Activated CD8-positive, alpha-beta memory T cell treated with anti-CD3 and anti-CD28 coated beads, Interleukin-2, amount 10 ng/mL, durations not matched to agents 7 days and 5 days (primary cell): ENCODE measurements at places on chromosomes 12 and 14.
A peak's percentile ranks its signal among the peaks of the same experiment; 100 is the strongest.

GRCh38 chr12:94071258-94071657 lies 77.1 kb upstream of the PLXNC1 start:
- peaks cover 37% of the 10 kb centered on the region for H3K27me3 ChIP-seq
- no peak overlapping the region for H3K4me3 ChIP-seq
- no peak for DNase-seq
- H3K27ac ChIP-seq, result no peak overlapping the region

DNA sequence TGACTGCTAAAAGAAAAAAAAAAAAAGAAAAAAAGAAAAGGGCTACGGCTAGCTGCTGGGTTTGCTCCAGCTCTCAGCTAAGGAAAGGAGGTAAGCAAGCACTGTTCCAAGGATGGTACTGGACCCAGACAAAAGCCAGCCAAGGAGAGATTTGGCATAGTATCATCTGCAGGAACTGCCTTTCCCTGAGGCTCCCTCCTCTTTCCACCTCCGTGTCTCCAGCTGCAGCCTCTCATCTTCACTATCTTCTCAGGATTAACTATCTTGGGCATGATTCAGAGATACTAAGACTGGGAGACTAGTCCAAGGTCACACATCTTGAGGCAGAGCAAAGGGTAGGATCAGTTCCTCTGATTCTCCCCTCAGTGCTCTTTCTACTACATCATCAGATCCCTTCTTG lies 6.0 kb downstream of the KITLG start:
- H3K36me3 ChIP-seq, result no peaks in the 10 kb centered on the region
- no peaks in the 10 kb centered on the region for H3K4me1 ChIP-seq
- no peak overlapping the region for H3K4me3 ChIP-seq
- H3K27ac ChIP-seq, result no peak overlapping the region

- H3K27ac ChIP-seq, result peak overlapping the region; percentile 69
- no peak overlapping the region for H3K4me3 ChIP-seq
- peaks cover 67% of the 10 kb centered on the region for H3K36me3 ChIP-seq
- peaks cover 60% of the 10 kb centered on the region for H3K4me1 ChIP-seq
These were observed 109.0 kb downstream of the CHST11 start for GRCh38 chr12:104565606-104566243.

GRCh38 chr12:111099186-111099585 lies 178.8 kb upstream of the MYL2 start:
- H3K4me3 ChIP-seq, result no peak overlapping the region
- H3K4me1 ChIP-seq, result peaks cover 10% of the 10 kb centered on the region
- H3K27ac ChIP-seq, result no peak overlapping the region
- no peaks in the 10 kb centered on the region for H3K36me3 ChIP-seq
- DNase-seq, result no peak
- H3K27me3 ChIP-seq, result peaks cover 24% of the 10 kb centered on the region

DNA sequence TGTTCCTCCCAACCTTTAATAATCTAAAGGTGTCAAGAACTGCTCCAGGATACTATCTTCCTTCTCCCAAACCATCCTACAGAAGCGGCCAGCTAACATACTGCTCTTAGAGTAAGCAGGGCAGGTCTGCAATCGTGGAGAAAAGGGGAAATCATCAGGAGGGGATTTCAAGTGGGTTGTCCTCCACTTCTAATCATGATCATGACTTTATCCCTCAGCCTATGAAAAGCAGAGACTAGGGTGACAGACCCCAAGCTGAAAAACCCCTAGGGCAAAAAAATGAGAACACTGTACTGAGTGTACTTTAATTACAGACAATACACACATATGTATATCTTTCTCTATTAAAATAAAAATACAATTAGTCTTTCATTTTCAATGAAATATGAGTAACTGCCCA lies 13.9 kb downstream of the DUSP16 start:
- no peak overlapping the region for H3K4me3 ChIP-seq
- H3K36me3 ChIP-seq, result peaks cover 48% of the 10 kb centered on the region
- no peaks in the 10 kb centered on the region for H3K27me3 ChIP-seq

- H3K36me3 ChIP-seq, result no peaks in the 10 kb centered on the region
- no peak overlapping the region for H3K4me3 ChIP-seq
- no peak overlapping the region for H3K27ac ChIP-seq
- H3K27me3 ChIP-seq, result peaks cover 15% of the 10 kb centered on the region
These were observed 96.6 kb downstream of the CFAP54 start for GRCh38 chr12:96585977-96586376.

DNA sequence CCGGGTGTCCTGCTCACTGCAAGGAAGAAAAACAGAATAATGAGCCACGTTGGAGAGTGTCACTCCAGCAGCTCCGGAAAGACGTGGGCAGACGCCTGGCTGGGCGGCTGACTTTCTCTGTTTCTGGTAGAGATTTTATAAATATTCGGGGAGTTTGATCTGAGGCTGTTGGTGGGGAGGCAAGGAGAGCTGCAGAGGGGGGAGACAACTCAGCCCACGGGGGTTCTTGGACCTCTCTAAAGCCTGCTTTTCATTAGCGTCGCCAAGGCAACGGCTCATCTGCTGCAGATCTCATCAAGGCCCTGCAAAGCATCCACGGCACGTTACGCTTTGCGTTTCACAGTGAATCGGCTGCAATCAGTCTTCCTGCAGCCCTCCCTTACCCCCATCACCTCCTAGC lies 207.2 kb downstream of the ZFP36L1 start:
- no peak for DNase-seq
- H3K27me3 ChIP-seq, result no peaks in the 10 kb centered on the region
- no peak overlapping the region for H3K4me3 ChIP-seq
- no peaks in the 10 kb centered on the region for H3K4me1 ChIP-seq

DNA sequence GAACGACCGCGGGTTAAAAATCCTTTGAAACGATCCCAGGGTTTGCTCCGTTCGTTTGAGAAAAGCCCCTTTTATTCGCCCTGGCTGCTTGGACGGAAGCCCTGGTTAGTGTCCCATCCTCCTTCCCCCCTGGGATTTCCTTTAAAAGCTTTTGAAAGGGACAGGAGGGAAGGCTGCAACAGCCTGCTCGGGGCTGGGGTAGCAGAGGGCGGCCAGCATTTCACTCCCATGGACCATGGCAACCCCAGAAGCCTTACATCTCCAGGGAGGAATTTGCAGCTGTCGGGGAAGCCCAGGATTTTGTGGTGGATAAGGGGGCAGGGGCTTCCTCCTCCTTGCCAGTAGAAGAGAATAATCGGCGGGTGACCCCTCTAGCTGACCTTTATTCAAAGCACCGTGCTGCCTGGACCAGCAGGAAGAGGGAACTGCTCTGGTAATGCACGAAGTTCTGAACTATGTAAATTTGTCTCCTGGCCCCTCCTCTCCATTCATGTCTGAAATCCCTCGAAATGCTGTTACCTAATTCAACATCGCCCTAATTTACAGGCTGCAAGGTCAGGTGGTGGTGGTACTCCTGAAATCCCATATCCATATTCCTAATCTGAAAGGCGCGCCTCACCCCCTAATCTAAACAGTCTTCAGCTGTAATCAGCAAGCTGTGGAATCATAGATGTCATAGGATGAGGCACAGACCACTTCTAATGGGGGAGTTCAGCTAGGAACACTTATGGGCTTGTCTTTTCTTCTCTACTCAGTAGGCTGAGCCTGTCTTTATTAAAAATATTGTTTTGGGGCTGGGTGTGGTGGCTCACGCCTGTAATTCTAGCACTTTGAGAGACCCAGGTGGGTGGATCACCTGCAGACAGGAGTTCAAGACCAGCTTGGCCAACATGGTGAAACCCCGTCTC lies 1.0 kb upstream of the CLIP1 start:
- H3K36me3 ChIP-seq, result no peaks in the 10 kb centered on the region
- peak overlapping the region; percentile 83 for H3K27ac ChIP-seq
- H3K4me3 ChIP-seq, result peak overlapping the region; percentile 80
- H3K27me3 ChIP-seq, result no peaks in the 10 kb centered on the region
- no peak for DNase-seq

GRCh38 chr12:94290353-94290752 lies 142.0 kb downstream of the PLXNC1 start:
- peaks cover 15% of the 10 kb centered on the region for H3K36me3 ChIP-seq
- H3K4me1 ChIP-seq, result peaks cover 4% of the 10 kb centered on the region
- no peak overlapping the region for H3K4me3 ChIP-seq
- no peak for DNase-seq
- H3K27ac ChIP-seq, result no peak overlapping the region

DNA sequence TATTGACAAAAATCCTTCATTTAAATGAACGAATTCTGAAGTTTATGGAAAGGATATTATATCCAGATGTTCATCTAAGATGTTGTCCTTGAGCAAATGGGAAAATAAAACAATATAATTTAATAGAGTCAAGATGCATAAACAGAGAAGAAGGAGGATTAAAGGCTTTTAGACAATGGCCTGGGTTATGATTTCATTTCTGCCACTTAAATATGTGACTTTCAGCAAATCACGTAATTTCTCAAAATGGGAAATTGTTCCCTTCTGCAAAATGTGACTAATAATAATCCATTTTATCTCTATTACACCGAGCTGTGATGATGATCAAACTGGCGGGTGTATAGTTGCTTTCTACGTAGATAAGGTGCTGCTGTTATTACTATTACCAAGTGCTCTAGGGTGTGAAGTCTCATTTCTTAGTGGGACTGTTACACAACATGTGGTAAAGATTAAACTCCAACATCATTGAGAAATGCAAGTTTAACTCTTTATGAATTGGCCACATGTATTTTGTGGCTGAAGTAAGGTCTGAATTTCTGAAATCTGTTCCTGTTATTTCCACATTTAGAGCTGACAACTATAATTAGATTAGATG lies 157.0 kb downstream of the MYRFL start:
- H3K27ac ChIP-seq, result no peak overlapping the region
- no peak overlapping the region for H3K4me3 ChIP-seq
- H3K27me3 ChIP-seq, result peaks cover 9% of the 10 kb centered on the region
- no peak for DNase-seq
